Right atrium auricular region (tissue), 2 donors: ENCODE measurements at places on chromosomes 6 and 20. TPM values are rescaled to one million over a fixed set of nuclear protein-coding genes. Genes with fewer than 3 reads are reported as not detected.

The COL11A2 gene
- total RNA-seq, result 1.5 TPM

DNA sequence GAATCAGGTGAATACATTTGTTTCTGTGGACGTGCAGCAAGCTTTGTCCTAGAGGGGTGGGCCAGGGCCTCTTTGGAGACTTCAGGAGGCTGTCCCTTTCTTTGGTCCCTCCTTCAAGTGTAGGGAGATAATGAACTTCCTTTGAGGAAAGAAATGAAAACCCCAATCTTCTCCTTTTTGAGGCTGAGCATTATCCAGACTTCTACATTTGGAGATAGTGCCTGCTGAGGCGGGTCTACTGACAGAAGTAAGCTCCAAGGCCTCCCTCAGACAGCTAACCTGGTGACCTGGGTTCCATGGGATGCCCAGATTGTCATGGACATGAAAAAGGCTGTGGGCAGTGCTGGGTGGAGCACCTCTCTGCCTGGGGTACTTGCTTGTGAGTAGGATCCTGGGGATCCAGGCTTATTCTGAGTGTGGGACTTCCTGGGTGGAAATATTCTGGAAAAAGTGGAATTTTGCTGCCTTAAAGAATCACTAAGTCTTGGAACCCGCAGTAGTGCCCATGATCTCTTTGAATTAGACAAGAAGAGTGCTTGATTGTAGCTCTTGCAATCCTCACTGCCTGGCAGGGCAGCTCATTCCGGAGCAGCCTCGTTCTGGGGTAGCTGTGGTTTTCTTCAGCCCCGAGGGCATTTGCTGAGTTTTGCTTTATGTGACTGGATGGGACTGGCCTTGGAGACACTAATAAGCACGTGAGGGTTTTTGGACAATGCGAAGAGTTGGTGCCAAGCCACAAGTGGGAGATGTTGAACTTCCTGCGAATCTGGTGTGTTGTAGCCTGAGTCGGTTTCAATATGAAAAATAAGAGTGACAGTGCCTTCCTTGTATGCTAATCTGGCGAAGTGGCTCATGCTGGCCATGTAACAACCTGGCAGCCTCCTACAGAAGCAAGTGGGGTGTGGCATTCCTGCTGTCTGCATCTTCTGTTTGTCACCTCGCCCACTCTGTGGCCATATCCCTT is 28.1 kb downstream of the SNRNP48 start:
- peak; percentile 72 for DNase-seq

DNA sequence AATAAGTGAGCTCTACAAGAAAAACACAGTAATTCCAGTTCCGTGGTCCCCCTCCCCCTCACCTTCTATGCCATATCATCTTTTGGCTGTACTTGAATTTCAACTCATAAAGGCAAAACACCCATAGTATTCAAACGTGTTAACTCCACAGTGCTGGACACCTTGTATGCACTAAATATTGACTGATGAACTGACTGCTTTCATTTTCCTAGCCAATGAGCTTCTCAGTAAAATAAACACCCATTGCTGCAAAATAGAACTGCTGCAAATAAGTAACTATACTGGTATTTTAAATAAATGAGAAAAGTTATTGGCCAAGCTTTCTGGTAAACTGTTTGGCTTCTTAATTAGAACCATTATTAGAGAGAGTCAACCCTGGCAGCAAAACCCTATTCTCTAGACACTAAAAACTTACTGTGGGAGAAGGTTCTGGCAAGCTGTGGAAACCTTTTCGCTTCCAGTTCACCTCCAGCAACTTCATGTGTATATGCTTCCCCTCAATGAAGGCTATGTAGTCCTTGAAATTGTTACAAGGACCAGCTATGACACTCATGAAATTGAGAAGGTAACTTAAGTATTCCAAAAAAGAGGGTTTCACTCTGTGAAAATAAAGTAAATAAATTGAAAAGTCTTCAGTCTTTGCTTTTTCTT is 86.0 kb downstream of the MBOAT1 start:
- no peak for DNase-seq

GRCh38 chr6:15522856-15523529 is 139.8 kb downstream of the DTNBP1 start:
- DNase-seq, result no peak
